Left renal cortex interstitium (tissue), 4 donors: ENCODE measurements at places on chromosomes 5 and 9. TPM values are rescaled to one million over a fixed set of nuclear protein-coding genes. Genes with fewer than 3 reads are reported as not detected.

Gene GARIN3
- not detected for polyA plus RNA-seq

Gene YTHDC2
- polyA plus RNA-seq: 24.8 TPM

Gene ANKRD18B
- polyA plus RNA-seq: 1.7 TPM

- DNase-seq: no peak
These were observed 46.7 kb downstream of the IL31RA start for GRCh38 chr5:55897905-55898304.

Gene CCDC152
- 13.3 TPM for polyA plus RNA-seq

Gene LEAP2
- polyA plus RNA-seq: 2.3 TPM

- no peak for DNase-seq
These were observed 93.3 kb downstream of the MELK start for GRCh38 chr9:36665921-36666431.

DNA sequence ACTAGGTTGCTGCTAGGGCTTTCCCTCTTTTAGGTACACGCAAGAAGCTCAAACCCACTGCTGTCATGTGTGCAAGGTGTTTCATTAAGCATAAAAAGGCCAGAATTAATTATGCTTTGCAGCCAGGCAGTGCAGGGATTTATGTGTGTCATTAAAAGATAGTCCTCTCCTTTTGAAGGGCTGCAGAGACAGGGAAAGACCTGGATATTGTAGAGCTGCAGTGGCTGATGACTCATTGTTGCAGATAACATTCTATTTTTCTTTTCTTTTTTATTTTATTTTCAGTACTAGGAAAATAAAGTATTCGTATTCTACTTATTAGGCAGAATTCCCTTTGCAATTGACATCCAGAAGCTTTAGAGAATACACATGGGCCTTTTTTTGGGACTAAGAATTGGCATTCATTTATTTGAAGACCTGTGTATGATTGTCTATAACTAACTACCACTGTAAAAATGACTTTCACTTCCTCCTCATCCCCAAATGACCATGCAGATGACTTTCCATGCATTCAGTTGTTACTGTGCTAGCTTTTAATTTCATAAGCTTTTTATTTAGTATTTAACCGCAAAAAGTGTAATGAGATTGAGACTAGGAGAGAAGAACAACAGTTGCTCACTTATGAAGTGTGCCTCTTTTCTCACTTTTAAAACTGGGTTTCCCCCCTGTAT is 113.0 kb downstream of the PAM start:
- DNase-seq: no peak

- no peak for DNase-seq
These were observed 47.2 kb downstream of the XRCC4 start for GRCh38 chr5:83124593-83124992.

DNA sequence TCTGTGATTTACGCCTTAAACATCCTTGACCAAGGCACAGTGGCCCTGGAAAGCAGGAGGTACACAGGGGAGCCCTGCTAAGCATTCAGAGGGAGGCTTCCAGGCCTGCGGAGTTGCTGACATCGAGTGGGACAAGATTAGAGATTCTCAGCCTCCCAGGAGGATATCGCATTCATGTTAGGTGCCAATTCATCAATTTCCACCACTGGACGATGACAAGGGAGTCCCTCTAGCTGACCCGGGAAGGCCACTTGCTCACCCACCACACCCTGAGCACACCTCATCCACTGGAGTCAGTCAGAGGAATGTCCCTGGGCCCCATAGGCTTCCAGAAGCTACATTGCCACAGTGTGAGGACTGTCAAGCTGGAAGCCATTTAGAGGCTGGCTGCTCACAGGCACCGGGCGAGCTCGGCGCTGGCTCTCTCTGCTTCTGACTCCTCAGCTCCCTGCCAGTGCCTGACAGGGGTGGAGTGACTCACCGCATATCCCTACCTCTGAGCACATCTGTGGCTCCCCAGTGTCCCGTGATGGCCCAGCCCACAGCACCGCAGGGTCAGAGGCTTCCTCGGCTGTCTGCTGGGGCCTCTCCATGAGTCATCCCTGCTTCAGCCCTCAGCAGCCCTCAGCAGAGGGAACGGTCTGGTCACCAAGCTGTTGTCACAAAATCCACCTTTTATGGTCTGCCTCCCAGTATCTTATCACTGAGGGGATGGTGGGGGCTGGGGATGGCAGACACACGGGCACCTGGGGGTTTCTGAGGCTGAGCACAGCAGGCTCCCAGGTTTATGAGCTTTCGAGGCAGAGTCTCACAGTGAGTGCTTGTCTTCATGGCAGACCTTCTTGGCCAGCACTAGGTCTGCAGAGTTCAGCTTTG is 117.5 kb downstream of the ZNF608 start:
- DNase-seq: no peak

DNA sequence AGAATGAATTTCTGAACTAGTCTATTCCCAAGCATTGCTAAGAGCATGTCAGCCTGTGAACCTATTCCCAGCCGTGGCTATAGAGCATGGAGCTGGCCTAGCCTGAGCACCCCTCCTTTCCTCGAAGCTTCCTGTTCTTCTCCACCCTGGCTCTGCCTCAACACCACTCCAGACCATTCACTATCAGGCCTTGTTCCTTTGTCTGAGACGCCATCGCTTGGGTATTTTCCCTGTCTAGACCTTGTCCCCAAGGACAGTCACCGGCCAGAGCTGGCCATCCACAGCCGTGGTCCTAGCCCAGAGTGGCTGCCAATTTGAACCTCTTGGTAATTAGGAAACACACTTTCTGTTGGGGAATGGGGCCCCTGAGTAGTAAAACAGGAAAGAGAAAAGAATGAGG is 105.8 kb downstream of the LIFR start:
- DNase-seq: no peak

Gene C5orf58
- polyA plus RNA-seq: 0.20 TPM

- DNase-seq: no peak
These were observed 1.2 kb downstream of the GALT start for GRCh38 chr9:34647651-34648050.

DNA sequence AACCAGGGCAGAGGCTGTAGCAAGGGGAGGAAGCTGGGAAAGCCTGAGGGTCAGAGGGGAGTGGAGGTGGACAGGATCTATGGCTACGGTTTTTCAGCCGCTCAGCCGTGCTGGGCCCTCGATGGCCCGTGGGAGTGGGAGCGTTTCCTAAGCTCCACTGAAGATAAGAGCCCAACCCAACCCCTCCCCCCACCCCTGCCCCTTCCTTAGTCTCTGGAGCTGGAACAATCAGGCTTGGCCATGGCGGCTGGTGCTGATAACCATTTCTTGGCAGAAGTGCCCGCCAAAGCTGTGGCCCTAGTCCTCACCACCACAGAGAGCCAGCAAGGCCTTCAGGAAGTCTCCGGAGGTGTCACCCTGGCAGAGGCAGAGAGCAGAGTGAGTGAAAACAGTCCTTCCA is 20.3 kb upstream of the TNIP1 start:
- no peak for DNase-seq

Gene TTC1
- polyA plus RNA-seq: 57.6 TPM

- no peak for DNase-seq
These were observed at the start of gene TMEM245 for GRCh38 chr9:109119439-109120203. Gene TMEM245, minus strand, starts transcription at chr9:109119947. Its CDS starts 34 bp downstream, at chr9:109119913.

Gene PFN3
- 6.8 TPM for polyA plus RNA-seq

Gene SLC6A3
- 0.88 TPM for polyA plus RNA-seq

Gene TOR1A
- polyA plus RNA-seq: 42.7 TPM

- no peak for DNase-seq
These were observed 22.1 kb upstream of the NDST1 start for GRCh38 chr5:150485693-150486401.

Gene SPAAR
- 2.2 TPM for polyA plus RNA-seq

GRCh38 chr9:17536027-17536426 is 42.8 kb upstream of the SH3GL2 start:
- no peak for DNase-seq

GRCh38 chr5:71782393-71782770 is 63.3 kb downstream of the CARTPT start:
- no peak for DNase-seq

Gene SLC36A3
- not detected for polyA plus RNA-seq

DNA sequence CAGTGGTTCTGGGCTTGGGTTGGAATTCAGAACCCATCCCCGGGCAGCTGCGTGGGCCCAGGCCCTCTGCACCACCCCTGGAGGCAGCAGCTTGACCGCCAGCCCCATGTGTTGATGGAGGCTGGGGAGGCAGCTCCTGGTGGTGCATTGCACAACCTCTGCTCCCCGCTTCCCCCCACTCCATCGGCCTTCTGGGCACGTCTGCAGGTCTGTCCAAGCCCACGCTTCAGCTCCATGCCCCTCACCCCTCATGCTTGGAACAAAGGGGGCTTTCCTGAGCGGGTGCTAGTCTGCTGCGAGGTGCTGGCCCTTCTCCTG is 1.4 kb downstream of the NCS1 start:
- DNase-seq: no peak

Gene LCNL1
- polyA plus RNA-seq: not detected

GRCh38 chr9:80811656-80812055 is 877.7 kb downstream of the TLE1 start:
- DNase-seq: no peak

GRCh38 chr5:61737964-61738340 is 405.9 kb downstream of the ZSWIM6 start:
- no peak for DNase-seq

- DNase-seq: no peak
These were observed 2.2 kb downstream of the DYNC2I2 start for GRCh38 chr9:128654481-128654880.

Gene HAVCR1
- 1.6 TPM for polyA plus RNA-seq

DNA sequence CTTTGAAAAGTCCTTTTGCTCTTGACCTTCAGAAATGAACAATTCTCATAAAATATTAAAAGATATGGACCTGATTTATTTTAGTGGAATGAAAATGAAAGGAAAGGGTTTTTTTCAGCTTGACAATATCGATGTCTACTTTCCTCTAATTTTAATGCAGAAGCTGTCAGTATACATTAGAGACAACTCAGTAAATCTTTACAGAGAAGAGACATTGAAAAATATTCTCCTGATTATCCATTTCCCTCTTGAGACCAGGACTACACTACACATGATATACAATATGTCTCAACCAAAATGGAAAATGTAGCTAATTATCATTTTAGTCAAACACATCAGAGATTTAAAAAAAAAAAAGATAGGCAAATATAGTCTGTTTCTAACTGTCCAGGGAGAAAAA is 288.5 kb upstream of the NUDT12 start:
- DNase-seq: no peak

Gene AQP7
- 35.7 TPM for polyA plus RNA-seq

DNA sequence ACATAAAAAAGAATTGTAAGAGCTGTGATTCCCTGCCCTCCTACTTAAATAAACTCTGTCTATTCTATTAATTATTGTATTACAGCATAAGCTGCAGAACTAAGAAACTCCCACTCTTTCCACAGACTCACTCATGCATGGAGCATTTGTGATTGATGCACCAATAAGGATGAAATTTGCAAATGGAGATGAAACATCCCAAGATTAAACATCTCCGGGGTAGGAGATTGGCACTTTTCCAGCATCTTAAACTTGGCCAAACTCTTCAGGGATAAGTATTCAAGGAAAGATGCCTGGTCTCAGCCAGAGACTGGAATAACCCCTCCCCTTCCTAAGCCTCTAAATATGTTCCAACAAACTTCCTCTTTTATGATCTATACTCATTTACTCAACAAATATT is 472.0 kb downstream of the ACTL7B start:
- DNase-seq: no peak

DNA sequence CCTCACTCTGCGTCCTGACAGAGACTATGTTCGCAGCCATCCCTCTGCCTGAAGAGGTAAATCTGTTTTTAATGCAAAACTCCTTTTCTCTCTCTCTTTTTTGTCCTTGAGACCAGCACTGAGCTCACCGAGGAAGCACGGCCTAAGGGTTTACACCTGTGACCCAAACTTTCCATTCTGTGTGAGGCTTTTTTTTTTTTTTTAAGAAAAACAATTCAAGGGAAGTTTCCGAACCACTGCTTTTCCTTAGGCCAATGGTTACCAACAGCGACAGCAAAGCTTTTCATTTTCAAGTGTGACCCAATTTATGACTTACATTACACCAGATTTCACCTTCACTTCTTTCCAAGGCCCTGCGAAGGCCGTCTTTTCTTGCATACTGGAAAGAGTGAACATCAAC is 205.9 kb downstream of the EFNA5 start:
- no peak for DNase-seq

Gene FGF18
- 0.81 TPM for polyA plus RNA-seq

GRCh38 chr9:94649100-94649819 is 9.9 kb upstream of the FBP1 start:
- no peak for DNase-seq

Gene SPRY4
- polyA plus RNA-seq: 31.1 TPM

- DNase-seq: no peak
These were observed 32.3 kb downstream of the ERP44 start for GRCh38 chr9:100066539-100066938.

DNA sequence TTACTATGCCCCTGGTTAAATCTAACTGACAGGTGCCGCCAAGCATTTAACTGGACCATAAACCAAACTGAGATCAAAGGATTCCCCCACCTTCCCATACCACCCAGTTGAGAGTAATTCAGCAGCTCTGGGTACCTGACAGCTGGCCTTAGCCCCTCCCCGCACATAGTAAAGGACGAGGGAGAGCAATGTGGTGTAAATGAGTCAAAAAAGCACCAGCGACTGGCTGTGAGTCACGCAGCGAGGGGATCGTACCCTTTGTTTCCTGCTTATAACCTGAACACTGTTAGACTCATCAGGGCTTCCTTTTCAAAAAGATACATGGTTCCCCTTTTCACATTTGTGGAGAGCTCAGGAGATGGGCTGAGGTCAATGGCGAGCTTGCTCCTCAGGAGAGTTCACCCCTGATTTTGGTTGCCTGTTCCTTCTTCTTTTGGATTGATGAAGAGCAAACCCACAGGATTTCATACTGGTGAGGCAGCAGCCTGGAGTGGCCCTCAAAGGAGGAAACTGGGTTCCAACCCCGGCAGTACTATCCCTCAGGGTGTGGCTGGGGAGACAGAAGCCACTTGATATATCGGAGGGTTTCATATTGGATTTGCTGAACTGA is 71.5 kb downstream of the ANKRD33B start:
- no peak for DNase-seq

Gene SCAI
- polyA plus RNA-seq: 14.4 TPM

- no peak for DNase-seq
These were observed 28.4 kb upstream of the DUSP1 start for GRCh38 chr5:172799416-172799815.

Gene SPINK6
- not detected for polyA plus RNA-seq

DNA sequence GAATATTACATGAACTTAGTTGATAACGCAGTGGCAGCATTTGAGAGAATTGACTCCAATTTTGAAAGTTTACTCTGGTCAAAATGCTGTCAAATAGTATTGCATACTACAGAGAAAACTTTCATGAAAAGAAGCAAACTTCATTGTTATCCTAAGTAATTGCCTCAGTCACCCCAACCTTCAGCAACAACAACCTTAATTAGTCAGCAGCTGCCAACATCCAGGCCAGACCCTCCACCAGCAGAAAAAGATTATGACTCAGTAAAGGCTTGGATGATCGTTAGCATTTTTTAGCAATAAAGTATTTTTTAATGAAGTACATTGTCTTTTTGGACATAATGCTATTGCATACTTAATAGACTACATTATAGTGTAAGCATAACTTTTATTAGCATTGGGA is 40.8 kb upstream of the SPDL1 start:
- no peak for DNase-seq
